Femur (tissue), 1 donor: ENCODE measurements at places on chromosomes 5 and 9.

DNA sequence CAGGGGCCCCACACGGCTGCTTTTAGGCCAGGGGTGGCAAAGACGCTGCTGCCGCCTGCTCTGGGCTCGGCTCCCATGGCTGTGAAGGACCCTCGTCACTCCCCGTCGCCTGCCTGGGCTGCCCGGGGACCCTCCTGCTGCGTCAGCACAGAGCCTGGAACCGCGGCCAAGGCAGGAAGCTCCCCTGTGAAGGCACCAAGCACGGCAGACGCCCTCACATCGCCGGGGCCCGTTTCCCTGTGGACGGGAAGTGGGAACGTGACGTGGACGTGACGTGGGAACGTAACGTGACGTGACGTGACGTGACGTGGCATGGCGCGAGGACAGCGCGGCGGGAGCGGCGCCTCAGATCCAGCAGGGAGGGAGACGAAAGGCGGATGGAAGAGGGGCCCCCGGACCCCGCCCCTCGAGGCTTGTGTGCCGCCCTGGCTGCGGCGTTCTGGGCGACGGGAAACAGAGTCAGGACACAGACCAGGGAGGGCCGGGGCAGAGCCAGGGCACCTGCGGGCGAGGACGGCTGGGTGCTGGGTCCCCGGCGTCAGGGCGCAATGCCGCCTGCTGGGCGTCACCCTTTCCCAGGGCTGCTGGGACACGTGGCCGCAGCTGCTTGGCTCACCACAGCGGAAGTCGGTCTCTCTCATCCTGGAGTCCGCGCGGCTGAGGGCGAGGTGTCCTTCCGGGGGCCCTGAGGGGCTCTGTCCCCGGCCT, 53.1 kb downstream of the MRPL36 start:
- peak; percentile 10 for DNase-seq

GRCh38 chr9:131048332-131048731, 39.4 kb downstream of the LAMC3 start:
- no peak for DNase-seq

- DNase-seq, result no peak
Observed at GRCh38 chr9:124675261-124676158, 95.6 kb downstream of the NR6A1 start.

DNA sequence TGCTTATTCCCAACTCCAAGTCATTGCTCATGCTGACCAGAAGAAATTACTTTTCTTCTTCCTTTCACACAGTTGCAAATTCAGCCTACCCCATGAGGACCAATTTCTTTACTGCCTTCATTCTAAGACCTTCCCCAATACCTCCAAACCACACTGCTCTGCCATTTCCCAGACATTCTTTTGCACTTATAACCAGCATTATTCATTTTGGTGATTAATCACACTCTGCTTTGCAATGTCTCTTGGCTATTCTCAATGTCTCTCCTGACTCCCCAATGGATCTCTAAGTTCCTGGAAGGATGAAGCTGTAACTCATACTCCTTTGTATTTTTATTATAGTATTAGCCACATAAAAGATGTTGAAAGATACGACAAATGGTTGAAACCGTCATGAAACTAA, 105.7 kb upstream of the RANBP3L start:
- DNase-seq, result no peak

GRCh38 chr9:86773422-86773945, 173.8 kb downstream of the GAS1 start:
- no peak for DNase-seq

GRCh38 chr5:168292786-168293696, 1.6 kb downstream of the WWC1 start:
- no peak for DNase-seq

DNA sequence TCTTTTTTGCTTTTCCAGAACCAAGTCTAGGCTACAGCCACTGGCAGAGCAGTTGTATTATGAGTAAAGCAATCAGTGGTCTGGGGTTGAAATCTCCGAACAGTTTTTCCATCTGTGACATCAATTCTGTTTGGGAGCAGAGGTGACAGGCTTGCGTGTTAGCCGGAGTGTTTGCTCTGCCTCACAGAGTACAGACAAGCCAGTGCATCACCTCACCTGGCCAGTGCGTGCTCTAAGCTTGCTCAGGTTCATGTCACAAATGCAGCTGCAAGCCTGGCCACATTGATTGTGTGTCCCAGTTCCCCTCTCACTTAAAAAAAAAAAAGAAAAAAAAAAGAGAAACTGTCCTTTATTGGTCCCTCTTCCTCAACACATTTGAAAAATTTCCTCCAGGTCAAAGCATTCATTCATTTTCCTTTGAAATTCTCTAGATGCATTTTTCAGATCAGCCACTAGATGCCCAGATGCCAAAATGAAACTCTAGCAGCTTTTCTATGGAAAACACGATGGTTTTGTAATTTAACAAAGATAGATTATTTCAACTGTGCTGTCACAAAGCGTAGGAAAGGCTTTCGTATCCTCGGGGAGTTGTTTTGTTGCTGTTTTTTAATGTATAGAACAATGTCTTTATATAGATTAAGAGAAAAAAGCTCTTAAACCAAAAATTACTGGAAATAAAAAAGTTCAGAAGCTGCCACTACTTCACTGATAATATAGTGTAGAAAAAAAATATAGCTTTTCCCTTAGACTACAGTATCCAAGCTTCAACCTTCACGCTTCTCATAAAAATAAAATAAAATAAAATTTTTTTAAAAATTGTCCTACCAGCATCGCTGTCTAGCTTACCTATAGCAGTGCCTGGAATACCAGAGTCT, 585.5 kb downstream of the TLE1 start:
- no peak for DNase-seq

DNA sequence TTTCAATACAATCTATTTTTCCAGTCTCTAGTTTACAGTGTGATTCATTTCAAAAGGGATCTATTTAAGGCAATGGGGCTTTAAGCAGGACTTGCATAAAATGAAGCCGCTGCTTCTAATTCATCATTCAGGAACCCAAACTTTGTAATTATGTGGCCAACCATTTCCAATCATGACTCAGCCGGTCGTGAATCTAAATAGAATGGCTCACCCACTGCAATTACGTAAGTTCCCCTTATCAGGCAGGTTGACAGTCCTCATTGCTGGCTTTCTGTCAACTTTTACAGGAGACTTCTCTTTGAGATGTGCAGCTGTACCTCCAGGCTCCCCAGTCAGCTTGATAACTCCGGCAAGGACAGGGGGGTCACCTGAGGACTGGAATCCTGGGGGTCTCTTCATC, 152.8 kb upstream of the DAP start:
- DNase-seq, result peak; percentile 32

DNA sequence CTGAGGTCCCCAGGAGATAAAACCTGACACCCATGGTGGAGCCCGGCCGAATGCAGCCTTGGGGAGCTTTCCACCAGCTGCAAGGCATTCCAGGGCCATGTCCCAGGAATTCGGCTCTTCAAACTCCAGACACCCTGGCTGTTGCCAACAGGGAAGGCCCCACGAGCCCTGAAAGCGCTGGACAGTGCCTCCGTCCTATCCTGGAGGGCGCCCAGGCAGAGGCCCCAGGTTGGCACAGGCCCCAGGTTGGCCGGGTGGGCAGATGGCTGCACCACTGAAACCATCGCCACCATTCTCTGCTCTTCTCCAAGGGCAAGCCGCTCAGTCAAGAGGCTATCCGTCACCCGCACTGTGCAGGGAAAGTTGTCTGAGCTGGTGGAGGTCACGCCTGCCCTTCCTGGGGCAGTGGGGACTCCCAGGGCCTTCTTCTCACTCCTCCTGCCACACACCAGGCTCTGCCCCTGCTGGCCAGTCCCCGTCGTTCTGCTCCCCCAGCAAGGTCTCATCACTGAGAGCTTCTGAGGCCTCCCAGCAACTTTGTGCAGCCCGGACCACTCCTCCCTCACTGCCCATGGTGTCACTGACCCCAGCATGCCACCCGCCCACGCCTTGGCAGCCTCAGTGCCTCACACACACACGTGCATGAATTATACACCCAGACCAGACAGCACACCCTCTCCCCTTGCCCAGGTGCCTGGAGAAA, 21.2 kb downstream of the SLC6A3 start:
- no peak for DNase-seq

GRCh38 chr5:76479973-76480667, 77.0 kb downstream of the IQGAP2 start:
- DNase-seq, result no peak

DNA sequence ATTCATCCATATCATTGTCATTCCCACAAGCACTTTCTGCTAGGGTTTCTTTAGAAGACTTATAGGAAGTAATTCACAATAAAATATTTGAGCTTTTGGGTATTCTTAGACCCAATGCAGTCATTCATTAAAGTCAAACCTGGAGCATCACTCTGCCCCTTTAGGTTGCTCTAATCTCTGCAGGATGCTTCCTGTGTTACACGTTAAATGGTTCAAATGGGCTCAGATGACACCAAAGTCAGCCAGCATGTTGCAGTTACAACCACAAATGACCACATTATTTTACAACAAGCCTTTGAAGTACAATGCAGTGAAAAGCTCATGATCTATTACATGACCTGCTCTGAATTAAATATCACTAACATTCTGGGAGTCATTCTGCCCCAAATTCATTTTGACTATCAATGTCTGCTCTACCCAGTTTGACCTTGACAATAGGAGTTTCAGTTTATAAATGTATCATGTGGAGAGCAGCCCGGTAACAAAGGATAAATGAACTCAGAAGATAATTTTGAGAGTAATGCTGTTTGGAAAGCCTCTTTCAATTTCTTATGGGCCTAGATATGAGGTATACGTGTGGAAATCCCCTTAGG, 668.6 kb upstream of the DMAC1 start:
- DNase-seq, result no peak

DNA sequence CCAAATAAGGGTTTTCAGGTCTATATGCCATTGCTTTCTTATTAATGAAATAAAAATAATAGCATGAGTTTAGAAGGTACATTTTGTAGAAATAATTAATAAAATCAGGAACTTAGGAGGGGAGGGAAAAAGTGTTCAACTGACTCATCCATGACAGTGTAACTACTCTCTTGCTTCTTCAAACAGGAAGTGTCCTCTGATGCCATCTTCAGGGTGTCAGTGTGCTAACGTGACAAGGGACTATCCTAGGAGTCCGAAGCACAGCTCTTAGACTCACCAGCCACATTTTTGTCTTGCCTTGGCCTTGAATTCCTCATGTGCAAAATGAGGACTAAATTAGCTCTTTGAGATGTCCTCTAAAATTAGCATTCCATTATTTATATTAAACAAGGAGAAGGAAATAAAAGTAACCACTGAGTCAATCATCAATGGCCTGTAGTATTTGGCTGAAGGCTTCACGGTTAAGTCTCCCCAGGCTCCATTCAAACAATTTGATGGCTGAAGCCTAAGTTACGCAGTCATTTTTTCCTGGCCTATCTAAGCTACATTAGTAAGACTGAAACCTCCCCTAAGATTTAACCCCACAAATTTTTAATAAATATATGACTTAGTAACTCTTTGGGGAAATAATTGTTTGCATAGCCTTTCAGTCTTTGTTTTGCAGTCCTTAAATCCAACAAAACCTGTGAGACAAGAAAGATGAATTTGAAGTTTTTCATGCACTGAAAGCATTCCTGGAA, 151.1 kb downstream of the ARL15 start:
- DNase-seq, result peak; percentile 34

- DNase-seq, result no peak
Observed at GRCh38 chr5:177412603-177413233, 3.4 kb upstream of the F12 start.

GRCh38 chr5:88940713-88941112, 57.7 kb upstream of the MEF2C start:
- DNase-seq, result no peak
